ENCODE measurements at places on chromosomes 1 and 21.
A peak's percentile ranks its signal among the peaks of the same experiment; 100 is the strongest.

- DNase-seq = no peak
These were observed 224.2 kb downstream of the DISC1 start for GRCh38 chr1:231850786-231851185.

DNA sequence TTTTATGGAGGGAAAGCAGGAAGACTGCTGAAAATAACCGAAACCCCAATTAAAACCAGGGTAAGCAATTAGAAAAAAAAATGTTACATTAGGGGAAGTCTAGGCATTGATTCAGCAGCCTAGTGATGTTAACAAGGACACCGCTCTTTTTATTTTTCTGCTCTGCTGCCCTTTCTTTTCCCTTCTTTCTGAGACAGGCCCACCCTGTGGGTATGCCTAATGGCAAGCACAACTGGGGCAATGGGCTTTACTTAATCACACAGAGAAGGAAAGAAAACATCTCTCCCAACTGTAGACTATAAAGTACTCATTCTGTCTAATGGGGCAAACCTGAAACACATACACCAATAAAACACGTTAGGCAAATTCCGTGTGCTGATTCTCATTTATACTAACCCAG is 69.6 kb downstream of the GBP6 start:
- DNase-seq = no peak

GRCh38 chr1:173297798-173298391 is 90.8 kb upstream of the TNFSF4 start:
- no peak for DNase-seq

DNA sequence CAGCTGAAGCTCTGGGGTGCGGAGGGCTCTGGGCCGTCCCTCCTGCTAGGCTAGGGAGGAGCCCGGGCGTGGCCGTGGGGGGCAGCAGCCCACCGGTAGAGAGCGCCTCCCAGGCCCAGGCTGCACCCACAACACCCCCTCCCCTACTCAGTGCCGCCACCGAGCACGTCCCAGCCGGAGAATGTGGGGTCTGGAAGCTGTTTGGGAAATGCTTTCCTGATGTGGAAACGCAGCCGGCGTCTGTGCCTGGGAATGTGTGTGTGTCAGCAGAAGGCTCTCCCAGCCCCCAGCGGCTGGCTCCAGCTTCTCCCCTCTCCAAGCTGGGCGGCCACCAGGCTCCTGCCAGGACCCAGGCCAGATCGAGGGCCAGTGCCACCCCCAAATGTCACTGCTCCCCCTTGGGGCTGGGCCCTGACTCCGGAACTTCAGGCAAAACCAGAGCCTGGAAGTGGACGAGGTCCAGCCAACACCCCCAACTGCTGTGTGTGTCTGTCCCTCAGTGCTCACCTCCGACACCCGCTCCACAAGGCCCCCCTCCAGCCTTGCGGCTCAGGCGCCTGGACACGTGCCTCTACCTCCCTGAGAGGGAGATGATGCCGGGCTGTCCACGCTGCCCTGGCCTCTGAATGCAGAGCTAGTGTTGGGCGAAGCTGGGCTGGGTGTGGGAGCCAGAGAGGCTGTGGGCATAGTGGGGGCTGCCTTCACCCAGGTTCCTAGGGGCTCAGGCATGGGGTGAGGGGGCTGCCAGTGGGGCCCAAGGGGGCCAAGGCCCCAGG is 74.7 kb downstream of the MEGF6 start:
- peak; percentile 89 for DNase-seq

GRCh38 chr1:196466654-196467053 is 141.6 kb downstream of the KCNT2 start:
- no peak for DNase-seq

- no peak for DNase-seq
These were observed 2.0 kb downstream of the IFI16 start for GRCh38 chr1:159011751-159012150.

DNA sequence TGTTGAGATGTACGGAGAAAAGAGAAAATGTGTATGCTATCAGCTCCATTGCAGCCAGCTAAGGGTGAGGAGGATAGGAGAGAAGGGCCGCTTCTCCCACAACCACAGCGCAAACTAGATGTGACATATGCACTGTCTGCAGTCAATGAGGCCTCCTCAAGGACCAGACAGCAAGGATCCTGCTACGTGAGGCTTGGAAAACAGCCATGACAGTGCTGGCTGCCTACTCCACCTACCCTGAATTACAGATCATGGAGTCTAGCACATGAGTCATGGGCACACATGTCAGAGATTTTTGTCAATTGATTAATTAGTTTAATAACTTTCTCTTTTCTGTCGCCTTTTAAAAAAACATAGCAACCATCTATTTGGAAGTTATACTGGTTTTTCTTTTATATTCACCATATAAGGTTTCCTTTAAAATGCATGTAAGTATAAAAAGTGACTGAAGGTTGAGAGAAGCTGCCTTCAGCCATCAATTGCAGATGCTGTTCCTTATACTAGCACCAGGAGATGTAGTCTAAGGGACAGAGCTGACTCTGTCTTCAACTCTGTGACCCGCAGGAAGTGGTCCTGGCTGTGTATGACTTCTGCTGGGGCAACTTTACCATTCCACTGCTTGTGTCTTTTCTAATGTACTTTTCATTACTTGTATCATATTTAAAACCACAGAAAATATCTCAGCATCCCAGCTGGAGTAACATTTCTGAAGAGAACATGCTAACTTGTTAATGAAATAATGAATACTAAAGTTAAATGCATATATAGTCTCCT is 3.1 kb downstream of the VPS26C start:
- DNase-seq = no peak

- peak; percentile 85 for DNase-seq
These were observed 4.4 kb upstream of the C2CD2 start for GRCh38 chr21:41957991-41958766.

GRCh38 chr1:180757657-180758056 is 125.8 kb downstream of the XPR1 start:
- no peak for DNase-seq

DNA sequence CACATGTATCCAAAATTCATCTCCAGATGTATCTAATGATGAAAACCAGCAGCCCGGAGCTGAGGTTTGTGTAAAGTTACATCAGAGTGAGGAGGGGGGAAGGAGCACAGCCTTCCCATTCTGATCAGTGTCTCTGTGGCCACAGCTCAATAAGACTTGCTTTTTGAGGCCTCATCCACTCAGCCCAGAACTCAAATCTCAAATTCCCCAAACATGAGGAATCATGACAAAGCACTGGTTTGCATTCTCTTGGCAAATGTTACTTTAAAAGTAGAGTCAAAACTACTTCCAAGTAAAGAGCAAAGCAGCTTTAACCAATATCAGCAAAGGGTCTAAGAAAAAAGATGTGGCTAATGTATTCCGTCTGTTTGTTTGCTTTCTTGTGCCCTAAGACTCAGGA is 30.9 kb downstream of the CCN1 start:
- DNase-seq = no peak

- DNase-seq = no peak
These were observed 5.4 kb downstream of the HECTD3 start for GRCh38 chr1:45005761-45006160.

Data from posterior vena cava (tissue), 2 donors.